ENCODE measurements at places on chromosomes 2 and 18. TPM values are rescaled to one million over a fixed set of nuclear protein-coding genes. Genes with fewer than 3 reads are reported as not detected.

DNA sequence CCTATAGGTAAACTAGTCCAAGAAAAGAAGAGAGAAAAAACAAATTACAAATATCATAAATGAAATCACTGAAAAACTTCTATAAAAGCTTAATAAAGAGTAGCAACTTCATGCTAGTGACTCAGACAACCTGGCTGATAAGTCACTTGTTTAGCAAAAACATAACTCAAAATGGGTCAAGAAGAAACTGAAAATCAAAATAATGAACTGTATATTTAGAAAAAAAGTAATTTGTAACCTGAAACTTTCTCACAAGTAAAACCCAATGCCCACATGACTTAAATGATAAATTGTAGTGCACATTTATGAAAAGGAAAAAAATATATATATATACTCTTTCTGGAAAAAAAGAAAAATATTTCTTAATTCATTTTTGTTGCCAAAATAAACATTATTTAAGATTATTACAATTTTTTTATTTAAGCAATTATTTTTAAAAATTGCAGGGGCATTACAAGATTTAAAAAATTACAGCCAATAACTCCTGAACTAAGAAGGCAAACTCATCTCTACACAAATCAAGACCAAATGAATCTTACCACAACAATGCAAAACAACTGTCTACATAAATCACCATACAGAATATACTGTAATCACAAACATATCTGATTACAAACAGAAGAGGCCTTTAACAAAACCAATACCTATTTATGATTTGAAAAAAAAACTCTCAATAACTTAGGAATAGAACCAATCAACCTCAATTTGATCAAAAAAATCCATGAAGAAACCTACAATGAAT, 406.3 kb downstream of the CDH7 start:
- H3K27me3 ChIP-seq: no peaks in the 10 kb centered on the region
- H3K36me3 ChIP-seq: no peaks in the 10 kb centered on the region

The VWA3B gene
- 4.9 TPM for total RNA-seq

DNA sequence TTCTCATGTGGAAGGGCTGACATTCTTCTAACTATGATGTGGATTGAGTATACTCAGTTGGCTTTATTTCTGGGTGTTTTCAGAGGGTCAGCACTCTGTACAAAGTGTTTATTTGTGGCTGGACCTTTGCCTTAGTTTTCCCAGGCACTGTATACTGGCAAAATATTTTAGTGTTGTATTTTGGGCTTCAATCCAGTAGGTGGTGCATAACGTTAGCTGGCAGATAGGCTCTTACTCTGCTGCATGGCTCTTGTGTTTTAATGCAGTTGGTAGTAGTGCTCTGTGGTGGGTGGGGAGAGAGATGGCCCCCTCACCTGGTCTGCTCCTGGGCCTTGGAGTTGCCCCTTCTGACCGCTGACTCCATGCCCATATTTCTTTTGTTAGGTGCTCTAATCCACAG, 75.6 kb upstream of the REG3A start:
- H3K4me1 ChIP-seq: no peaks in the 10 kb centered on the region
- no peak overlapping the region for H3K4me3 ChIP-seq
- H3K27me3 ChIP-seq: no peaks in the 10 kb centered on the region

GRCh38 chr2:127650041-127650784, 4.3 kb downstream of the GPR17 start:
- DNase-seq: peak; percentile 53
- peaks cover 92% of the 10 kb centered on the region for H3K4me1 ChIP-seq
- peak overlapping the region; percentile 90 for H3K27ac ChIP-seq
- H3K4me3 ChIP-seq: peak overlapping the region; percentile 18
- H3K36me3 ChIP-seq: peaks cover 9% of the 10 kb centered on the region

- no peaks in the 10 kb centered on the region for H3K36me3 ChIP-seq
- H3K27ac ChIP-seq: no peak overlapping the region
- H3K4me3 ChIP-seq: no peak overlapping the region
These were observed 398.2 kb upstream of the TRIB2 start for GRCh38 chr2:12318427-12319057.

The PLEK gene
- total RNA-seq: 1.2 TPM
